ENCODE measurements at places on chromosomes 1 and 21.

DNA sequence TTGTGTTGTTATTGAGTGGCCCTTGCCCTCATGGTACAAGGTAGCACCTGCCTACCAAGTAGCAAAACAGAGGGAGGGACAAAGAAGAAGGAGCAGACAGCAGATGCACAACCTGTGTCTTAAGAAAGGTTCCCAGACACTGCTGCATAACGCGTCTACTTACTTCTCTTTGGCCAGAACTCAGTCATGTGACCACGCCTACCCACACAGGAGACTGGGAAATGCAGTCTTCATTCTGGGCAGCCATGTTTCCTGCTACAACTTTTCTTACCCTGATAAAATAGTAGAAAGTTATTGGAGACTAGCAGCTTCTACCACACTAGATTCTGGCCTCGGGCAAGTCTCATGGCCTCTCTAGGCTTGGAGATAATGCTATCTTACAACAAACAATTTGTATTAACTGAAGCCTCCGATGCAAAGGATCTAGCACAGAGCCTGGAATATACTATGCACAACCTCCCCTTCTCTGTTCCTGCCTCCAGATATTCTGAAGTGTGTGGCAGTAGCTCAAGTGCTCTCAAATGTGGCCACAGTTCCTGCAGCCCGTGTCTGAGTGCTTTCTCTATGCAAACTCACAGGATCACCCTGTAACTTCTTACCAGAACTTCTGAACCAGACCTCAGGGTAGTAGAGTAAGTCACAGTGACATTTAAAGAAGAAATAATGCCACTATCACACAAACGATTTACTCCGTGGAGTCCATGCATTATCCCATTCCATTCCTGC is 34.1 kb upstream of the BTG2 start:
- no peak for DNase-seq

GRCh38 chr1:230137337-230137815 is 70.3 kb downstream of the GALNT2 start:
- no peak for DNase-seq

- no peak for DNase-seq
Observed at GRCh38 chr1:119984771-119985170, 84.7 kb downstream of the NOTCH2 start.

- no peak for DNase-seq
Observed at GRCh38 chr1:119903443-119903835, 7.1 kb upstream of the ADAM30 start.

- DNase-seq: no peak
Observed at GRCh38 chr1:201570886-201571624, 32.1 kb downstream of the NAV1 start.

- DNase-seq: no peak
Observed at GRCh38 chr1:32871364-32872191, 866 bp upstream of the FNDC5 start.
